GM12864 (cell line): ENCODE measurements at places on chromosomes 7 and 10.
A peak's percentile ranks its signal among the peaks of the same experiment; 100 is the strongest.

GRCh38 chr7:139339025-139339424 lies 2.1 kb upstream of the FMC1 start:
- no peak for DNase-seq

DNA sequence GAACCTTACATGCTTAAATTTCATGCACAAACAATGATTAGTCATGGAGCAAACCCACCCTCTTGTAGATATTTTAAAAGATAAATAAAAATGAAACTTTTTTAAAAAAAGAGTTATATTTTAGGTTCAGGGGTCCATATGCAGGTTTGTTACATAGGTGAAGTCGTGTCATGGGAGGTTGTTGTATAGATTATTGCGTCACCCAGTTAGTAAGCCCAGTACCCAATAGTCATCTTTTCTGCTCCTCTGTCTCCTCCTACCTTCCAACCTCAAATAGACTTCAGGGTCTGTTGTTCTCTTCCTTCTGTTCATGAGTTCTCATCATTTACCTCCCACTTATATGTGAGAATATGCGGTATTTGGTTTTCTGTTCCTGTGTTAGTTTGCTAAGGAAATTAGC lies 486.6 kb downstream of the PCDH15 start:
- no peak for DNase-seq

- DNase-seq, result no peak
Measured at GRCh38 chr7:25148772-25149575, 23.9 kb upstream of the CYCS start.

DNA sequence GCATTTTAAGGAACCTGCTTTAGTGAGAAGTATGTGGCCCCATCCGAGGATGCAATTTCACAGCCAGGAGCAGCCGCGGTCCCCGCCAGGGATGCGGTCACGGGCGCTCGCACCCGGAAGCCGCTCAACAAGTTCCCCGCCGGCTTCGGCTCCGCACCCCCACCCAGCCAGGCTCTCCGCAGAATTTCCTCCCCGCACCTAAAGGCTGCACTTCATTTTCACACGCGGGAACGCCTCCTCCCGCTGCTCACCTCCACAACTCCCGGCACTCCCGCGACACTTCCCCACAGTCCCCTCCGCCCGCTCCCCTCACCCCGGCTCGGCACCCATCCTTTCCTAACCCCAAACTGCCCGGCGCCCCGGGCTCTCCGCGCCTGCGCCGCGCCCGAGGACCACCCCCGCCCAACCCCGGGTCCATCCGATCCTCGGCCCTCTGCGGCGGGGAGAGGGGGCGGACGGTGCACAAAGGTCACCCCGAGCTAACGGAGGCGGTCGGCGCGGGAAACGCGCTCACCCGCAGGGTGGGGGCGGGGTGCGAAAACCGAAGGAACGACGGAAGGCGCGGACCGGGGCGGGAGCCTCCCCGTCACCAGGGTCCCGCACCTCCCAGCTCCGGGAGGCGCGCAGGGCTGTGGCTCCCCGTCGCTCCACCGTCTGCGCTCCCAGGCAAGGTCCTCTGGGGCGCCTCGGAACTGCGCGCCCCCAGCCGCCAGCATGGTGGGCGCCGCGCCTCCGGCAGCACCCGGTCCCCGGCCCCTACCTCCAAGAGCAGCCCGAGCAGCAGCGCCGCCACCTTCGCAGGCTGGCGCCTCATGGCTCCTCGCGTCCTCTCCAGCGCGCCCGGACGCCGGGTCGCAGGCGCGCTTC lies 558 bp downstream of the VOPP1 start:
- DNase-seq, result no peak

- no peak for DNase-seq
Measured at GRCh38 chr7:100491192-100491578, 7.5 kb downstream of the NYAP1 start.

- DNase-seq, result no peak
Measured at GRCh38 chr10:113631684-113632367, 32.0 kb downstream of the NRAP start.

- no peak for DNase-seq
Measured at GRCh38 chr10:69459101-69459790, 8.0 kb downstream of the TSPAN15 start.

GRCh38 chr7:102889851-102890250 lies 22.9 kb upstream of the LRRC17 start:
- no peak for DNase-seq

DNA sequence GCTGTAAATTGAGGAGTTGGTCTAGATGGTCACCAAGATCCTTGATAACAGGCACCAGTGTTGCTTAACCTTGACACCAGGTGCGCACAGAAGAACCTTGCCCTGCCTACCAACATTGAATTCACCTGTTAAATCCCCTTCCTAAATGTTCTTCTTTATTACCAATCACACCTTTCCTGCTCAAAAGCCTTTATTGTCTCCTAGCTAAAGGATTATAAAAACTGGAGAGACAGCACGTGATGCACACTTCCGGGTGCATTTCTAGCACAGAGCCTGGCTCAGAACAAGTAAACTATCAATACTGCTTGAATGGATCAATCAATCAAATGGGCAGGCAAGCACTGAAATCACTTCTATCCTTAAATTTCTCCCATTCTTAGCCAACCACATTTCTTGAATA lies 56.3 kb downstream of the SVIL start:
- DNase-seq, result no peak

DNA sequence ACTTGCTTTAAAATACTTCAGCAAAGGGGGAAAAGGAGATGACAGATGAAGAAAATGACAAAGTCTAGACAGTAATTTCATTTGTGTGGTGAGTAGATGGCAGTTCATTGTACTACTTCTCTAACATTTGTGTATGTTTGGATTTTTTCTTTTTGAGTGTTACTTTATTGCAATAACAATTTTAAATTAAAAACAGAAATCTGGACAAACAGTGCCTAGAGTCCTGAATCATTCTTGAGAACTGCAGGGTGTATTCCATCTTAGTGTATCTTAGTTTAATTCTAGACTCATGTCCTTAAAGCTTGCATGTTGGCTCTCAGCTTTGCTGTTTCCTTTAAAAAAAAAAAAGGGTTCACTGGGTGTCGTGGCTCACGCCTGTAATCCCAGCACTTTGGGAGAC lies 31.1 kb downstream of the HOXA1 start:
- DNase-seq, result no peak

DNA sequence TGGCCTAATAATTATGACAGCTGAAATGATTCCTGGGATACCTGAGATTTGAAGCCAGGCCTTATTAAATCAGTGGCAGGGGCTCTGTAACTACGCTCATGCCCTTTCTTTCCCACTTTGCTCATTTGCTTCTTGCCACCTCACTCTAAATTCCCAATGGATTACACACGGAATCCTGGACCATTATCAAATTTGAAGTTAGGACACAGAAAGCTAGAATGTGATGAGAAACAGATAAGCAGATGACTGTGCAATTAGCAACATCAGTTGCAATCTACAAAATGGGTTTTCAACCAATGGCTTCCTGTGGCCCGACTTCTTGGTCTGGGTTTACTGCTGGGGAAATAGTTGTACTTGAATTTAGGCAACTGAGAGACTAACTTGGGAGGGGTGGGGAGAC lies 374.3 kb downstream of the INHBA start:
- DNase-seq, result no peak

DNA sequence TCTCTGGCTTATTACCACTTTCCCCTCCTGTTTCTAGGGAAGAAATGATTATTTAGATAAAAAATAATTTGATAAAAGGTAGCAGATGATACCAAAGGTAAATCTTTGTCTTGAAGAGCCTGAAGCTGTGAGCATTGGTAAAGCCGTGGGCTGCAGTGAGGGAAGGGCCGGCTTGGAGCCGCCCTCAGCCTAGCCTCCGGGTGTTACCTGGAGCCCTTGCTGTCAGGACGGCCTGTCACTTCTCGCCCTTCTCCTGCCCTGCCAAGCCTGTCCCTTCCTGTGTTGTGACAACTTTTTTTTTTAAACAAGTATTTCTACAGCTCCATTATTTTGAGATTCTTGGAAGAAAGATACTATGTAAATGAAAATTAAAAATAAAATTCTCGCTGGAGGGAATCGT lies 7.0 kb downstream of the CUX1 start:
- DNase-seq, result no peak

GRCh38 chr10:84181631-84182030 lies 8.0 kb downstream of the GPR15LG start:
- no peak for DNase-seq

DNA sequence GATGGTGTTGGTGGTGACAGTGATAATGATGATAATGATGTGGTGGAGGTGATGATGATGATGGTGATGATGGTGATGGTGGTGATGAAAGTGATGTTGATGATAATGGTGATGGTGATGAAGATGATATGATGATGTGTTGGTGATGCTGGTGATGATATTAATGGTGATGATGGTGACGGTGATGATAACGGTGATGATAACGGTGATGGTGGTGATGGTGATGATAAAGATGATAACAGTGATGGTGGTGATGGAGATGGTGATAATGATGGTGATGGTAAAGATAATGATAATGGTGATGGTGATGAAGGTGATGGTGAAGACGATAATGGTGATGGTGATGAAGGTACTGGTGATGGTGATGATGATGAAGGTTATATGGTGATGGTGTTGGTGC lies 76.6 kb downstream of the UNCX start:
- DNase-seq, result no peak

GRCh38 chr7:99137411-99138180 lies 6.3 kb downstream of the SMURF1 start:
- DNase-seq, result no peak

DNA sequence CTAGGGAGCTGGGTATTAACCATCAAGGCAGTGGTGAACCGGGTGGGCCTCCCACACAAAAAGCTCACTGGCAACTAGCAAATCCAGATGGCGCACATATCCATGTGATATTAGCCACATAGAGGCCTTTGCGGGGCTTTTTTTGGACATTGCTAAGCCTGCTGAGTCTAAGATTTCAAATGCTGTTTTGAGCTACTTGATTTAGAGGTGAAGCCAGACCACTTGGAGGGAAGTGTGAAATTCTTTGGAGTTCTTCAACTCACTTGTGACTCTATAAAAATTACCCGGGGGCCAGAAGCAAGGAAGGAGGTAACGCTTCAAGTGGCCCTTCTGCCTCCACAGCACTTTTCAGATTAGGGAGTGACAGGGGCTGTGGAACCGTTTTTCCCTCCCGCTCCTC lies 619.8 kb upstream of the GALNT17 start:
- DNase-seq, result no peak

GRCh38 chr7:103947026-103947655 lies 42.3 kb downstream of the RELN start:
- DNase-seq, result no peak

GRCh38 chr10:6269953-6270867 lies 67.5 kb downstream of the PFKFB3 start:
- peak; percentile 62 for DNase-seq

DNA sequence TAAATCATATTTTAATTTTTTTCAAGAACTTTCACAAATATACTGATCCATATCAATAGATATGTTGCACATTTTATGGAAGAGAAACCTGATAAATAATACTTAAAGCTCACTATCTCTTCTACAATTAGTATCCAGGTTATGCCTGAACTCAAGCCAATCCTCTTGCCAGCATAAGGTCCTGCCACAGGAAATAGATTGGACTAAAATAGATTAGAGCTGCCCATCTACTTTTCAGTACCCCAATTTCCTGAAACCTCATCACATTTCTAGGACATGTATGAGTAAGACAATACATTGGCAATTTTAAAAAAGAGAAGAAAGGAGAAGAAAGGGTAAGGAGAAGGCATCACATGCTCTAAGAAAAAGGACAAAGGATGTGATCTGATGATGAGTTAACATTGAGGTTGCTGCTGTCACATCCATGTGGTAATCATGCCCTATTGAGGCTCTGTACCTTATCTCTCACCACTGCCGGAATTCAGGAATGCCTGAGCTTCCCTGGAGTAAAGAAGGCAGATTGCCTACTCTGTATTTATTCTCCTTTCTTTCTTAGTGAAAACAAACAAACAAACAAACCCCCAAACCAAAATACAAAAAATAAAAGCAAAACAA lies 199.7 kb downstream of the ANK3 start:
- no peak for DNase-seq

DNA sequence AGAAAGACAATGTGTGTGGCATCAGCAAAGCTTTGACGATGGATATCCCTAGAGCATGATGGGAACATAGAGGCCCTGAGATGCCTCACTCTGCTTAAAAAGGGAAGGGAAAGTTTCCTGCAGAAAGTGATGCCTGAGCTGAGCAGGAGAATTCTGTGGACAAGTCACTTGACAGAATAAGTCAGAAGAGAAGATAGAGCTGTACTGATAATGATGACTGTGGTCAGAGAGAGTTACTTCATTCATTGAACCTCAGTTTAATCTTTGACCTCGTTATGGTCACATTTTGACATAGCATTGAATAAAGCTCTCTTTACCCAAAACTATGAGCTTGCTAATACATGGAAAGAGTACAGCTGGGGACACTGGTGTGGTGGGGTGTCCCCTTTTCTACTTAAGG lies 7.6 kb downstream of the CUBN start:
- no peak for DNase-seq

DNA sequence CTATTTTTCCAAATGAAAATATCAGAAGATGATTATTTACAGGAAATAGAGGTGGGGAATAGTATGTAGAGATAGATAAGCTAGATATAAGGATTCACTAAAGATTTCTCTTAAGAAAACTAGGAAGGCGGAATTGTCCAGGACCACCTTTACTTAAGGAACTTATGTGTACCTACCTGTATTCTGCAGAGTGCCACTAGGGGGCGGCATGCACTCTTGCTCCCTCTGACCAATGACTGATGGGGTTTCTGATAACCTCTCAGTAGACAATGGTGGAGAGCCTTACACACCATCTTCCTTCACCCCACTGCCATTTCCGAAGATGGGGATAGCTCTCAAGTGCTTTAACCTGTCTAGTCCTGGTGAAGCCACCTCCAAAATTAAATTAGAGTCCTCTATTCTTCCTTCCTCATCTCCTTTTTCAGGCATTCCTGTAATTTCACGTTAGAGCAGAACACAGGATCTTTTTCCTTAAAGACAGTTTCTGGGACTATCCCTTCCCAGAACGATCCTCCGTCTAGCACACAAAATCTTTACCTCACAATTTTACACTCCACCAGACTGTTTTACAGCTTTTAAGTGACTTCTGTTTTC lies 453.1 kb downstream of the SORCS1 start:
- peak; percentile 29 for DNase-seq

DNA sequence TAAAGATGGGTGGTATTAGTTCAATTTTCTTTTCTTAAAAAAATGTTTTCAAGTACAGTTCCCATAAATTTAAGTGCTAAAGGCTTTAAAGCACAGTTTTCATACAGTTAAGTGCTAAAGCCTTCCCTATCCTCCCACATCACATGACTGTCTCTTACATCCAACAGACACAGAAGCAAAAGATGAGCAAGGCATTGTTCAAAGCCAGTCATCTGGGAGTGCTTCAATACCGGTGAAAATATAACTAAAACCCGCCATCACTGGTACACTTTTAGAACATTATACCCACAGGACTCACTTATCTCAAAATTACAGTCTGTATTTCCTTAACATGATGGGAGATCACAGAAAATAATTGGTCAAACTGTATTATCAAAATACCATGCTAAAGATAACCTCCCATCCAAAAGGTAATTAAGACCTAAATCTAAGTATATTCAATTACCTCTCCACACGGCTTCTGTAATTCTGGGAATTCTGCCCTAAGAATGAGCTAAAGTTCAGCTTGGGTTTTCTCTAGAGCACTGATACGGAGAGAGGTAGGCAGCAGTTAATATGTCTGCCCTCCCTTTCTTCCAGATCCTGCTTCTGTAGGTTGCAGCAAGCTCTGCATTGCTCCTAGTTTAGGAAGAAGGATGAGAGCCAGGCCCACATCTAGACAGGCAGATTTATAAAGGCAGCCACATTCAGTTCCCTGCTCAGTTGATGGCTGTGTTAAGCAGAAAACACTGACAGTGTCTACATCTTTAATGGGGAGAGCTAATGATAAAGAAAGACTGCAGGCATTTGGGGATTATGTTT lies 474.8 kb upstream of the PFKP start:
- no peak for DNase-seq

GRCh38 chr7:80536426-80536825 lies 24.6 kb upstream of the GNAT3 start:
- no peak for DNase-seq
